ENCODE measurements at places on chromosomes 13 and 19.

DNA sequence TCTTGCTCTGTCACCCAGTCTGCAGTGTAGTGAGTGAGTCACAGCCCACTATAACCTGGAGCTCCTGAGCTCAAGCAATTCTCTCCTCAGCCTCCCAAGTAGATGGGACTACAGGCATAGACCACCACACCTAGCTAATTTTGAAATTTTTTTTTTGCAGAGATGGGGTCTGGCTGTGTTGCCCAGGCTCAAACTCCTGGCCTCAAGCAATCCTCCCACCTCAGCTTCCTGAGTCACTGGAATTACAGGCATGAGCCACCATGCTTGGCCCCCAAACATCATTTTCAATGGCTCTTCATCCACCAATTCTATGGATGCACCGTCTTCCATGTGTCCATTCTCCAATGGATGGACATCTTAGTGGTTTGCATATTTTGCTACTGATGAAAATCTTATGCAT, 68.9 kb downstream of the ZNF557 start:
- no peak for DNase-seq

DNA sequence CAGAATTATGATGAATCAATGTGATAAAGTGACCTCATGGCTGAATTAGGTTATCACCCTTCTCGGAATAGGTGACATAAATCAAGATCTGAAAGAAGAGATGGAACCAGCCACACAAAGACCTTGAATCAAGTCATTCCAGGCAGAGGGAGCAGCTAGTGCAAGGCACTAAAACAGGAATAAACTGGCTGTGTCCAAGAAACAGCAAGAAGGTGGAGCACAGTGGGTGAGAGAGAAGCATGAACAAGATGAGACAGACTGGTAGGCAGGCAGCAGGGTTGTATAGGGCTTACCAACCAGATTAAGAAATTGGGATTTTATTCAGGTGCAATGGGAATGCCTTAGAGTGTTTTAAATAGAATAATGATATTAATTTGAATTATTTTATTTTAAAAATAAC, 470.3 kb downstream of the PCDH20 start:
- no peak for DNase-seq

GRCh38 chr13:110331362-110331761, 24.3 kb downstream of the COL4A2 start:
- no peak for DNase-seq

GRCh38 chr13:71460211-71460610, 406.8 kb downstream of the DACH1 start:
- no peak for DNase-seq

DNA sequence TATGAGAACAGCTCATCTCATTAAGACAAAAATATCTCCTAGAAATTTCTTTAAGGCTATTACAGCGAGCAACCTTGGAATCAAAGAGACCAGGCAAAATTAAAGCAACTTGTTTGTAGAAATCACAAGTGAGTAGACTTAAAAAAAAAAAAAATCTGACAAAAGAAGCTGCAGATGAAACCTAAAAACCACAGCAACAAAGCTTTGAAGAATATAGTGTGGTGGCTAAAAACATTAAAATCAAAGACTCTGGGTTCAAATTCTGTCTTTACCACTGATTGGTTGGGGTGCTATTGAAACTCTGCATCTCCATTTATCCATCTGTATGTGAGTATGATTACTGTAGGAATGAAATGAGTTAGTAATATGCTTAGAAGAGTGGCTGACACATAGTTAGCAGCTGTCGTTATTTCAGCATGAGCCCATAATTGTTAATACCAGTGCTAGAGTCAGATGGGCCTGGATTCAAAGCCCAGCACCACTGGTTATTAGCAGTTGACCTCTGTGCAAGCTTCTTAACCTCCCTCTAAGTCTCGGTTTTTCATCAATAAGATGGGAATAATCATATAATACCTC, 157.6 kb downstream of the FOXO1 start:
- no peak for DNase-seq

DNA sequence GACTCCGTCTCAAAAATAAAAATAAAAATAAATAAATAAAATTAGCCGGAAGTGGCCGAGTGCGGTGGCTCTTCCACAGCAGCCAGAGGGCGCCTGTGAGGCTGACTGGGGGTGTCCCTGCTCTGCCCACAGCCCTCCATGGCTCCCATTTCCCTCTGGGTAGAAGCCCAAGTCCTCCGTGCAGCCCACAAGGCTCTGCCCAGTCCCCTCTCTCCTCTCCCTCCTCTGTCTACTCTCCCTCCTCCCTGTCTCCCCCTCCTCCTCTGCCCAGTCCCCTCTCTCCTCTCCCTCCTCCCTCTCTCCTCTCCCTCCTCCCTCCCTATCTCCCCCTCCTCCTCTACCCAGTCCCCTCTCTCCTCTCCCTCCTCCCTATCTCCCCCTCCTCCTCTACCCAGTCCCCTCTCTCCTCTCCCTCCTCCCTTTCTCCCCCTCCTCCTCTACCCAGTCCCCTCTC, 20.4 kb downstream of the MISP start:
- DNase-seq: peak; percentile 82

- DNase-seq: no peak
These were observed 65.5 kb downstream of the ING1 start for GRCh38 chr13:110779022-110779421.

- no peak for DNase-seq
These were observed 821.3 kb downstream of the DIAPH3 start for GRCh38 chr13:59342400-59342799.

- no peak for DNase-seq
These were observed 189.2 kb downstream of the DLEU7 start for GRCh38 chr13:50654331-50654730.

DNA sequence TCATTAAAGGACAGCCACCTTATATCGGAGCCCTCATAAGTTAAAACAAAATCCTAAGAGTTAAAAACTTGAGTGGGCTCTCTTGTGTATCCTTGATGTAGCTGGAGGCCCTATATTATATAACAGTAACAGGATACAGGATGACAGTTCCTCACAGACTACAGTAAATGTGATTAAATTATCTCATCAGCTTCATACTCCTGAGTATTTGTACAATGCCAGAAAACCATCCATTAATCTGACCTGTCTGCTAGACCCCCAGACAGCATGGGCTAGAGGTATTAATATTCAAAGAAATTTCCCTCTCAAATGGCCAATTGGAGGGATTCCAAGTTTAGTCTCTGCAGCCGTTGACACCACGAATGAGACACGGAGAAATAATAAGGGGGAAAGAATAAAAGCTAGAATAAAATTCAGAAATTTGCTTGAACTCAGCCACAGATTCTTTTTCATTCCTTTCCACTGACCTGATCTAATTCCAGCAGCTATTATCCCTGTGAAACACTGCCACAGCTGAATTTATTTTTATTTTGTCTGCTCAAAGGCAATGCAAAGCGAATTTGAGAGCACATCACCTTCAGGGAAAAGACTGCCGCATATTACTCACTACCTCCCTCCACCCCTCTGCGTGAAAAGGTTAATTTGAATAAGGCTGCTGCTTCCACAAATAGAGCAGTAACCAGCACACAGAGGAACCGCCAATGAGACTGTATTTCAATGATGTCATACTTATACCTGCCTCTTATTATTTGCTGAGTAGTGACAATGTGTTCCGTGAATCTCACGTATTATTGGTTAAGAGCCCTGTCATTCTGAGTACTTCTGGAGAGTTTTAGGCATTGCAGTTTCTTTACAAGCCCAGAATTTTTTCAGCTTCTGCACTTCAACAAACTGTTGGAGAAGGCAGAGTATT, 155.9 kb upstream of the KLF12 start:
- DNase-seq: no peak

DNA sequence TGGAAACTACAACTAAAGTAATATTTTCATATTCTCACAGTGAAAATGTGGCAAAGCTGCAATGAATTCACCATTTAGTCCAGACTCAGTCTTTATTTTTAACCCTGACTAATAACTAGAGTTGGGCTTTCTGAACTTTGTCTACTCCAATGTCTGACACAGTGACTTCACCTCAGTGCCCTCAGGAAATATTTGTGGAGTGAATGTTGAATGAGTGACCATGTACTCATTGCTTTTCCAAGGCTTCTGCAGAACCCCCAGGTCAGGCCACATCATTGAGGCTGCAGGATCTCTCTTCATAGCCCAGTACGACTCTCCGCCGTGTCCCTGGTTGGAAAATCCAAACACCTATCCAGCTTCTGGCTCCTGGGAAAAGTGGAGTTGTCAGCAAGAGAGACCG, 1.8 kb downstream of the ZNF175 start:
- DNase-seq: no peak

DNA sequence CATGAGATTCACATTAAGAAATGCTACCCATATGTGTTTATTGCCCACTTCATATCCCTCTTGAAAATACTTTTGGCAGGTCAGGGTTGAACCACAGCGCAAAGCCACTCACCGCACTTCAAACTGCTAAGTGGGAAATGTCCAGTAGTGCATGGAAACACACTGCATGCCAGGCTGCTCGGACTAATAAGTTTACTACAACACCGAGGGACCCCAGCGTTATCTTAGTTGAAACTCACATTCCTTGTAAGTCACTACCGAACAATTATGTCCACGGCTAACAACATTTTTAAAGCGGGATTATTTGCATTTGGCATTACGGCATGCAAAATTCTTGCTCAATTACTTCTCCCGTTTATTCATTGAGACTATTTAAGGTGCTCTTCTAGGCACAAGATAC, 4.0 kb downstream of the BRD4 start:
- no peak for DNase-seq

GRCh38 chr13:34413538-34414210, 528.4 kb upstream of the NBEA start:
- no peak for DNase-seq

- no peak for DNase-seq
These were observed 338.8 kb upstream of the DACH1 start for GRCh38 chr13:72205773-72206172.

- no peak for DNase-seq
These were observed 32.9 kb downstream of the TSHZ3 start for GRCh38 chr19:31316201-31316951.

- DNase-seq: no peak
These were observed 16.3 kb upstream of the DCT start for GRCh38 chr13:94495806-94496205.

- no peak for DNase-seq
These were observed 5.7 kb downstream of the PAK4 start for GRCh38 chr19:39131255-39131755.

DNA sequence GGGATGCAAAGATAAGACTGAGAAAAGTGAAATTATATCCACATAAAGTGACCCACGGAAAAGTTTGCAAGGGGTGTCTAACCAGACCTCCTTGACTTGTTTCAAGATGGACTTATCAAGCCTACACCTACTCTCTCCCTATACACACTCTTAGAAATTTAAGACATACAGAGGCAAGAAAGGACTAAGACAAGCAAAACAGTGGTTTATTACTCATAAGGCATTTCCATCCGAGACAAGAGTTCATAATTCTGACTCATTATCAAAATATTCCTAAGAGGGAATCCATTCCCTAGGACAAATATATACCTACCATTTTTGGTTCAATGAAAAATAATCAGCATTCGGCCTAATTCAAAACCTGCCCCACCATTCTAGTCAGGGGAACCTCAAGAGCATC, 232.6 kb upstream of the GPC6 start:
- DNase-seq: no peak

GRCh38 chr19:47716270-47716937, 3.2 kb downstream of the EHD2 start:
- DNase-seq: no peak

GRCh38 chr19:11578258-11579142, 1.1 kb upstream of the ACP5 start:
- DNase-seq: no peak

- peak; percentile 23 for DNase-seq
These were observed 27.5 kb downstream of the MICU2 start for GRCh38 chr13:21576426-21576825.

DNA sequence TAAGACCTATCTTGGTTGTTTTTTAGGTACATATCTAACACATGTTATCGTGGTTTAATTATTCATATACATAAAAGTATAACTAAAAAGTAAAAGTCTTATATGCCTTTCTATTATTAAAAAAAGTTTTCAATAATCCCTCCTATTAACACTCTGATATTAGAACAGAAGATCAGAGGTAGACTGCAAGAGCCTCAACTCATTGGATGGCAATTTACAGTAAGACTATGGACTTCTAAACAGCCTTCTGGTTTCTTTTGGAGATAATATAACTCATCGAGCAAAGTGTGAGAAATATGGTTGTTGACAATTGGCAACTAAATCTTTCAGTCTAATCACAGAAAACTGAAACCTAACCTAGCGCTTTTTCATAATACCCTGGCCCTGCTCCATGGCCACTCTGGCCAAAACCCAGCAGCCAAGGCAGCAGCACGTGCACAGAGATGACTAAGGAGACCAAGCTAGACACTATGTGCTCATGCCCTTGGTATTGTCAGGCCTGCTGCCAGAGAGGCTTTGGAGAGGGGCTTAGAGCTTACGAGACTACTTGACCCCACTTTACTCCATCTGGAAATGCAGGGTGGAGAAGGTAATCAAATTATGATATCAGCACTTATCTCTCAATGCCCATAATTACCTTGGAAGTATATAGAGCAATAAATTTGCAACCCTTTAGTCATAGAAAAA, 40.6 kb upstream of the EEF1AKMT1 start:
- no peak for DNase-seq

- no peak for DNase-seq
These were observed 63.8 kb downstream of the DCT start for GRCh38 chr13:94415500-94416237.
